ENCODE measurements at places on chromosomes 16 and 17.
A peak's percentile ranks its signal among the peaks of the same experiment; 100 is the strongest.

DNA sequence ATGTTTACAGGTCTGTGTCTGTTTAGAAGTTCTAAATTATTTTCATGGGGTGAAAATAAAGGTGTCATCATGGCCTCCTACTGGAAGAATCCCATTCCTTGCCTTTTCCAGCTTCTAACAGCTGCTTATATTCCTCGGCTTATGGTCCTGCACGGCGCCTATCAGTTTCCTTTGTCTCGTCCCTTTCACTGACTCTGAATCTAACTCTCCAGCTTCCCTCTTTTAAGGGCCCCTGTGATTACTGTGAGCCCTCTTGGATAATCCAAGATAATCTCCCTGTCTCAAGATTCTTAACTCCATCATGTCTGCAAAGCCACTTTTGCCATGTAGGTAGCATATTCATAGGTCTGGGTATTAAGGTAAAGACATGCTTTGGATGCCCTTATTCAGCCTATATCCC is 441.0 kb upstream of the ERCC4 start:
- DNase-seq: no peak

- DNase-seq: no peak
Observed at GRCh38 chr16:6035161-6035560, 937.6 kb upstream of the EEF2KMT start.

GRCh38 chr17:81230043-81230820 is 7.5 kb upstream of the CEP131 start:
- DNase-seq: no peak

DNA sequence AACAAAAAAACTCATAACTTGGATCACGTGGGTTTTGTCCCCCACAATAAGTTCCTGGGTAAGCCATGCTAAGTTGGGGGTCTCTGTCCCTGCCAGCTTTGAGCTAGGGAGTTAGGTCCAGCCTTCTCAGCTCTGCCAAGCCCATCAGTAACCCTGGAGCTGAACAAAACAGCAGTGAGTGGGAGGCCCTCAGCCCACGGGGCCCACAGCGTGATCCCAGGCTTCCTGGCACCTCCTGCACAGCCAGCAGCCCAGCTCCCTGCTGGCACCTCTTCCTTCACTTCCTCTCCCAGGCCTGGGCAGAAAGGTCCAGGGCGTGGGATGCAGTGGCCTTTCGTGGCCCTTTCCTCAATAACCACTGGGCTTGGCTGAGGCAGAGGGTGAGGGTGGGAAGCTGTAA is 35.5 kb upstream of the CDC42EP4 start:
- no peak for DNase-seq

DNA sequence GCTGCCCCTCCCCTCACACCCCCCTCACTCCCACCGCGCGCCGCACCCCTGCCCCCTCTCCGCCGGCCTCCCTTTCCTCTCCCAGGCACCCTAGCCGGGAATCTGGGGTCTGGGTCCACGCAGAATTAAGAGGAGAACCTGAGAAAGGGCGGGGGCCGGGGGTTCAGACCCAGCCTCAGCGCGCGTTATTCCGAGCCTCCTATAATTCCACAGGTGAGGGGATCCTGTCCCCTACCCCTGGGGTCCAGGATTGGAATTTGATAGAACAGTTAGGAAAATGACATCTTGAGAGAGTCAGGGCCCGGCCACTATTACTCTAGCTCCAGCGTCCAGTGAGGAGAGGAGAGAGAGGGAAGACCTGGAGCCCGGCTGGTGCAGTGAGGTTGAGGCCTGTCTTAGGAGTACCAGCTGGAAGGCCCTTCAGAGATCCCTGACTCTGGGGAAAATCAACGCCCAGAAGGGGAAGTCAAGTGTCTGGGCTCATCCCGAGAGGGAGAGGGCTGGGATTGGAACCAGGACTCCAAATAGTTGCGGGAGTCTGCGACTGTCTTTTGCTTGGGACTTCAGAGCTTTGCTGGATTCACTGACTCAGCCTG is 17.3 kb downstream of the GRB7 start:
- DNase-seq: peak; percentile 12

- DNase-seq: no peak
Observed at GRCh38 chr17:40176754-40177110, 538 bp upstream of the RAPGEFL1 start.

Measured in activated CD4-positive, alpha-beta T cell treated with anti-CD3 and anti-CD28 coated beads, Interleukin-2, amount 50 U/mL, for 4 hours (primary cell).